PC-3 (cell line): ENCODE measurements at places on chromosomes 3 and 15.

- DNase-seq, result no peak
These were observed 85.5 kb downstream of the FOXP1 start for GRCh38 chr3:71497971-71498444.

DNA sequence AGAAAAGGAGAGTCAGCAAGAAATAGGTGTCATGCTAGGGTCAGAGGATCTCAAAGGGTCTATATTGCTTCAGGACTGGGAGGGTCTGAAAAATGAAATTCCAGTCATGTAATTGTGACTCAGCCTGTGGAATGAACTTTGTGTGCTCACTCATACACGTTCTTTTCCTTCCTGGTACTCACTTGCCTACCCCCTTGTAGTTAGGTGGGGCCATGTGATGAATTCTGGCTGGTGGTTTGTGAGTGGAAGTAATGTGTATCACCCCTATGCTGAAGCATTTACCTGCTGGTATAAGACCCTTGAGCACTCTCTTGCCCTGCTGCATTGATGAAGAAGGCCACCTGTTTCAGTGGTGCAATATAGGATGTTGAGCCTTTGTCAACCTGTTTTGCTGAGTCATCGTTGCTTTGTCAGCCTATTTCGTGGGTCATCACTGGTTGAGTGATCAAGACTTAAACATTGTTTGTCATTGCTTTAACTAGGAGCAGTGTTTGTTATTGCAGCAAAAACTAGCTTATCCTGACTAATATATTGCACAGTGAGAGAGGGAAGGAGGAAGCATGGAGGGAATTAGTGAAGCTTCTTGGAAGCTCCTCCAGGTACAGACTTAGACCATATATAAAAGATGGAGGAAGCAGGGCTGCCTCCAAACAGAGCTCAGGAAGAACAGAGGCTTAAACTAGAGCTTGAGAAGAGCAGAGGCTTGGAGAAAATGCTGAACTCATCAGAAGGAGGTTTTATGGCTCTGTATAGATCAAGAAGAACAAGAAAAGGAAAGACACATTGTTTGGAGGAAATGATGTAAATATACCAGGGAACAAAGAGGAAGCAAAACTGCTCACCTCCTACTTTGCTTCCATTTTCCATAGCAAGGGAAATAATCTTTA is 28.9 kb downstream of the TLNRD1 start:
- peak; percentile 52 for DNase-seq

GRCh38 chr3:45765958-45766357 is 30.4 kb downstream of the SLC6A20 start:
- no peak for DNase-seq

DNA sequence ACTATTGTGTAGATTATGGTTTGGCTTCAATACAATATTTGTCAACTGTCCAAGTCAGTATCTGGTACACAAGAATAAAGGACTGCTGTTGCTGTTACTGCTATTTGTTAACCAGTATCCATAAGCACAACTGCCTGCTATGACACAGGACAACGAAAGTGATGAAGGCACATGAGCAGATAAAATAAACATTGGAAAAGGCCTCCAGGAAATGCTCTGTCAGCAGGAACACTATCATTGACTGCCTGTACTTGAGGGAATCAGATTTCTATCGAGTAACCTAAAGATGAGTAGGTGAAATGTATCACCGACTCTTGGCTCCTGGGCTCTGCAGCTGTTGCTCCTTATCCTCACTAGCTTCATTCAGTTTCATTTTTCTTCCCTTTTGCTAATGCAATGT is 56.5 kb downstream of the FMN1 start:
- no peak for DNase-seq

DNA sequence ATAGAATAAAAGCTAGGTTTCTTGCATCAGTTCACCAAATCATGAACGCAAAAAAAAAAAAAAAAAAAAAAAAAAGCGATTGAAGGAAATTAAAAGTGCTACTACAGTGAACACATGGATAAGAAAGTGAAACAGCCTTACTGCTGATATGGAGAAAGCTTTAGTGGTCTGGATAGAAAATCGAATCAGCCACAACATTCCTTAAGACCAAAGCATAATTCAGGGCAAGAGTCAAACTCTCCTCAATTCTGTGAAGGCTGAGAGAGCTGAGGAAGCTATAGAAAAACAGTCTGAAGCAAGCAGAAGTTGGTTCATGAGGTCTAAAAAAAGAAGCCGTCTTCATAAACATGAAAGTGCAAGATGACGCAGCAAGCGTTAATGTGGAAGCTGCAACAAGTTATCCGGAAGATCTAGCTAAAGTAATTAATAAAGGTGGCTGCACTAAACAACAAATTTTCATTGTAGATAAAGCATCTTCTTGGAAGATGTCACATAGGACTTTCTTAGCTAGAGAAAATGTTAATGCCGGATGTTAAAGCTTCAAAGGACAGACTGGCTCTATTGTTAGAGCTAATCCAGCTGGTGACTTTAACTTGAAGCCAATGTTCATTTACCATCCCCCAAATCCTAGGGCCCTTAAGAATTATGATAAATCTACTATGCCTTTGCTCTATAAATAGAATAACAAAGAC is 19.2 kb downstream of the P3H2 start:
- DNase-seq, result no peak

DNA sequence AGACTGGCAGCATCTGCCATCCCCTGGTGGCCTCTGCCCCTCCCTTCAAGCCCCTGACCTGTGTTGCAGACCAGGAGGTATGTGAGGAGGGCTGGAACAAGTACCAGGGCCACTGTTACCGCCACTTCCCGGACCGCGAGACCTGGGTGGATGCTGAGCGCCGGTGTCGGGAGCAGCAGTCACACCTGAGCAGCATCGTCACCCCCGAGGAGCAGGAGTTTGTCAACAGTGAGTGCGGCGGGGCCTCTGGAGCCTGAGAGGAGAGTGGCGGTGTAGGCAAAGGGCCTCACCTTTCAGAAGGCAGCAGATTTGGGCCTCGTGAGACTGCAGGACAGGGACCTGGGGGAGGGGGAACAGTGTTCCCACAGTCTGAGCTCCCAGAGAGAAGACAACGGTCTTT is 24.0 kb downstream of the HAPLN3 start:
- no peak for DNase-seq
